Vagina (tissue), 2 donors: ENCODE measurements at places on chromosomes 12 and 14. TPM values are rescaled to one million over a fixed set of nuclear protein-coding genes. Genes with fewer than 3 reads are reported as not detected.

The VRTN gene
- total RNA-seq, result not detected

The ZDHHC22 gene
- not detected for total RNA-seq

The NGDN gene
- total RNA-seq, result 47.1 TPM

The PKP2 gene
- total RNA-seq, result 16.2 TPM

The LAG3 gene
- total RNA-seq, result 10.3 TPM

The KRT85 gene
- not detected for total RNA-seq

The KRT77 gene
- total RNA-seq, result 2.5 TPM

The LMBR1L gene
- total RNA-seq, result 53.3 TPM

DNA sequence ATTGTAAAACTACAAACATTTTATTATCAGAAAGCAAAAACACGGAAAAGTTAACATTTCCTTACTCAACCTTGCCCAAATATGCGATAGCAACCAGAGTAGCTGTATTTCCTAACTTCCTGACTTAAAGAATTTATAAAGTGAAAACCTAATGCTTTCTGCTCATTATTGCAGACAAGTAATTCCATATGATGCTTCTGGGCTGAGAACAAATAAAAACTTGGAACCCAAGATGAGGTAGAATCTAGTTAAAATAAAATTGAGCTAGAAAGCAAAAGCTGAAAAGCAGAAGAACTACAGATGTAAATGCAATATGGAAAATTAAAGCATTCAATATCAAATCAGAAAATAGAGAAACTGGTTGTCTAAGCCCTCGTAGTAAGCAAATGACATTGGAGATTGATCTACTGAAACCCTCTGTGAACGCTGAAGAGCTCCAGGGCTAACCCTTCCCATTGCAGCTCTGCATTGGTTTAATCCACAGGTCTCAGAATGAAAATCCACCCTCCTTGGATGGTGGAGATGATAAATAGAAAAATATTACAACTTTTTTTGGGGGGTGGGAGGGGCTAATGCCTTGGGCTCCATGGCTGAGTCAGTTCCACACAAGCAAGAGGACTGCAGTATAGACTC is 40.7 kb downstream of the CORO1C start:
- H3K36me3 ChIP-seq, result no peaks in the 10 kb centered on the region
- H3K4me1 ChIP-seq, result peaks cover 73% of the 10 kb centered on the region
- H3K27ac ChIP-seq, result peak overlapping the region; percentile 89

DNA sequence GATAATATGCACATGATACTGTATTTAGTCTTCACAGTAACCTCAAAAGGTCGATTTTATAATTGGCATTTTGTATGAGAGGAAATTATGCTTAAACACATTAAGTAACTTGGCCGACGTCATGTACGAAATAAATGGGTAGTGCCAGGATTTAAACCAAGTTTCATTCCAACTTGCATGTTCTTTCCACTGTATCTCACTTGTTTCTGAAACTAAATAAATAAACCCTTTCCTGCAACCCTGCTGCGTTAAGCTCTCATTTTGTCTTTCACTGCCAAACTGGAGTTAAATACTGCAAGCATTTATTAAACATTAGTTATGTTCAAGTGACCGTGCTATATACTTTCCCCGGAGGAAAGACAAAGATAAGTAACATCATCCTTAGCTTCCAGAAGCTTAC is 293.9 kb upstream of the PRKD1 start:
- H3K27me3 ChIP-seq, result no peaks in the 10 kb centered on the region
- no peak for DNase-seq
- peaks cover 10% of the 10 kb centered on the region for H3K4me1 ChIP-seq
- H3K36me3 ChIP-seq, result no peaks in the 10 kb centered on the region
- no peak overlapping the region for H3K4me3 ChIP-seq

- peaks cover 9% of the 10 kb centered on the region for H3K4me1 ChIP-seq
- H3K4me3 ChIP-seq, result no peak overlapping the region
- H3K27ac ChIP-seq, result no peak overlapping the region
- DNase-seq, result no peak
Measured at GRCh38 chr12:91422811-91423692, 240.4 kb upstream of the DCN start.

DNA sequence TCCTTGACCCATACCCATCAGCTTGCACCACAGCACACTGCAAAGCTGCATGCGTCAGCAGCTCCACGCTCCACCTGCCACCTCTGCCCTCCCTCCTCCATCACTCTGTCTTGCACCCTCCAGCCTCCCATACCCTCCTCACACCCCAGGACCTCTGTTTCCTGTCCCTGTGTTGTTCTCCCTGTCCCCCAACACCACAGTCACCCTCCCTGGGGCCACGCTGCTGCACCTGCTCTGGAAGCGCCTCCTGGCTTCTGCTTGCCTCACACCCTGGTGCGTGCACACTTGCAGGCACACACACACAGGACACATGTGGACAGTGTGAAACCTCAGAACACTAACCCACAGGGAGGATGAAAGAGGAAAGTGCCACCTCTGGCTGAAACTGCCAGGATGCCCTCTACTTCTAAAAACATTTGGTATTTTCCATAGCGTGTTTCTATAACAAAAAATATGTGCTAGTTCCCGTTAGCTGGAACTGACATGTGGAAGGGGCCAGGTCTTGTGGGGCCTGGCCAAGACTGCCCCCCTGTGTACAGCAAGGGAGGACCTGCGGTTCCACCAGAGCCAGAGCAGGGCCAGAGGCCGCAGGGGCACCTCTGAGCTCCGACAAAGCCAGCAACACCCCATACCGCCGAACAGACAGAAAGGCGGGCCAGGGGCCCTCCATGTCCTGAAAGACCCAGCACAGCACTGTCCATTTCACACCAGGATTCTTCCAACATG is 10.0 kb downstream of the BRF1 start:
- H3K27me3 ChIP-seq, result no peaks in the 10 kb centered on the region
- H3K36me3 ChIP-seq, result no peaks in the 10 kb centered on the region
- H3K4me1 ChIP-seq, result peaks cover 37% of the 10 kb centered on the region

DNA sequence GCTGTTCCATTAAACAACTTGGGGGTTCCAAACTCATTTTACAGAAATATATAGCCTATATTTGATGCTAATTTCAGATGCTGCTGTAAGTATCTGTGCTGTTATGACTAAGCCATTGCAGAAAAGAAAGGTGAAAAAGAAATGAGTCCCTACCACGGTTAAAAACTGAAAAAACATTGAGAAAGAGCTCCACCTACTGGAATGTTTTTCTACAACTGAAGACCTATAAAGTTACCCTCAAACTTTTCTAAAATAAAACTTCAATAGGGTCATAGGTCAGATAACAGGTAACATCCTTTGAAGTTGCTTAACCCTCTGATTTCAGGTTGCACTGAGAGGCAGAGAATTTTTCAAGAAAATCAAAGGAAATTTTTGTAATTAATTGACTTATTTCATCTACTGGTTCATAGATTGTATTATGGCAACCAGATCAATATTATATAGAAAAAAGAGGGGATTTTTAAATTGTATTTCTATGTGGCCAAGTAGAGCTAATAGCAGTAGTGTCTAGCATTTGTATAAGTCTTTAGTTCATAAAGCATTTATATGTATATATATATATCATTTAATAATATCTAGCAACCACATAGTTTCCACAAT is 279.9 kb downstream of the RPS29 start:
- no peak overlapping the region for H3K27ac ChIP-seq
- no peaks in the 10 kb centered on the region for H3K4me1 ChIP-seq
- H3K4me3 ChIP-seq, result no peak overlapping the region
- no peaks in the 10 kb centered on the region for H3K36me3 ChIP-seq
- no peak for DNase-seq

DNA sequence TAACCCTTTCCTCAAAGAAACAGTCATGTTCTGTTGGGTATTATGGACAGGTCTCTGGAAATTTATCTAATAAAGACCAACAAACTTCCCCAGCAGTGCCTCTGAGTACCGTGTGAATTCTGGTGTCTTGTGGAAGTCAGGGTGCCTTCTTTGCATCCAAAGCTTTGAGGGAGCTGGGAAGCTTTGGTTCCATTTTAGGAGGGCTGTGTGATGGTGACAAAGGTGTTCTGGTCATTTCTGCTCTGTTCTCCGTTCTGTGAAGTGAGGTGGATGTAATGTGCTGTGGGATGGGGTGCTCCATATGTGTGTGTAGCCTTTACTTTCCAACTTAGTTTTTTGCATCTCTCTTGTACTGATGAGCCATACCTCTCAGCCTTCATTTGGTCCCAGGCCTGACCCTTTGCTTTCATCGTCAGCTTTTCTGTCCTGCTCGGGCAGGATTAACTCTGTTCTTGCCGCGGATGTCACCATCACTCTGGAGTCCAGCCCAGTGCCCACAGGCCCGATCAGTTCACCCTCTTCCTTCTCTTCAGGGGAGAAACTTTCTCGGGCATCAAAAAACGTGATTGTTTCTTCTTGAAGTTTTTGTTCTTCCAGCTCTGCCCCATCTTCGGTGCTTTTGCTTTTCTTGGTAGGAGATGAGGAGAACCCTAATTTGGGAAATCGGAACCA is 13.2 kb downstream of the PLD4 start:
- H3K4me3 ChIP-seq, result no peak overlapping the region
- no peaks in the 10 kb centered on the region for H3K27me3 ChIP-seq
- H3K4me1 ChIP-seq, result peaks cover 17% of the 10 kb centered on the region
- no peak for DNase-seq
- H3K27ac ChIP-seq, result no peak overlapping the region

- H3K27ac ChIP-seq, result no peak overlapping the region
- no peaks in the 10 kb centered on the region for H3K27me3 ChIP-seq
Measured at GRCh38 chr12:20426957-20427356, 58.6 kb downstream of the PDE3A start.

DNA sequence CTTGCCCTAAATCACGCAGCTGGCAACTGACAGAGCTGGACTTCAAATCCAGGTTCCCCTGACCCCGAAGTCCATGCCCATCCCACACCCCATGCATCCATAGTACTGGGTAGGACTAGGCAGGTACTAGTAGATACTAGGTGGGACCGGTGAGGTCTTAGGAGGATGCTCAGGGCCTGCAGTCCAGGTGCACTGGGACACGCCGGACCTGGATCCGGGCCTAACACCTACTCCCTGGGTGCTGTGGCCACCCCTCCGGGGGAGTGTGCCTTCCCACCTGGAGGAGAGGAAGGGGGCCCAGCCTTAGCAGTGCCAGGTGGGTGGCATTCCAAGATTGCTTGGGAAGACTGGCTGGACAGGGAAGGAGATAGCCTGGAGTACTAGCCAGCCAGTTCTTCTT is 64.8 kb downstream of the CACNA1C start:
- DNase-seq, result no peak
- H3K27ac ChIP-seq, result no peak overlapping the region
- H3K4me3 ChIP-seq, result no peak overlapping the region
- no peaks in the 10 kb centered on the region for H3K36me3 ChIP-seq

DNA sequence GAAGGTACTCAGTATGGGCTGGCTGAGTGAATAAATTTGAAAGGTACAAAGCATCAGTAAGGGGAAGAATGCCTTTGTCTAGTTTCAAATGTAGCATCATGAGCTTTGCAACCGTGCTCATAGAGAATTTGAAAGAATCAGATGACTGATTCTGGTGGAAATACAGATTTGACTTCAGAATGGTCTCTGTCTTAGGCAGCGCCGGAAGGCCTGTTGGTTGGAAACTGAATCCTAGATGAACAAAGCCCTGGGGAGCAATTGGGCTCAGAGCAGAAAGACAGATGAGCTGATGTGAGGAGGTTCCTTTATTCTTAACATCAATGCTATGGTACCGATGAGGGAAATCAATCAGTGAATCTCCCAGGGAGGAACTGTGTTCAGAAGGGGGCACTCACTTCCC is 137.3 kb downstream of the SNAPC1 start:
- no peak overlapping the region for H3K4me3 ChIP-seq
- H3K27ac ChIP-seq, result no peak overlapping the region
- no peaks in the 10 kb centered on the region for H3K4me1 ChIP-seq
- H3K36me3 ChIP-seq, result no peaks in the 10 kb centered on the region
- DNase-seq, result no peak
- H3K27me3 ChIP-seq, result no peaks in the 10 kb centered on the region

DNA sequence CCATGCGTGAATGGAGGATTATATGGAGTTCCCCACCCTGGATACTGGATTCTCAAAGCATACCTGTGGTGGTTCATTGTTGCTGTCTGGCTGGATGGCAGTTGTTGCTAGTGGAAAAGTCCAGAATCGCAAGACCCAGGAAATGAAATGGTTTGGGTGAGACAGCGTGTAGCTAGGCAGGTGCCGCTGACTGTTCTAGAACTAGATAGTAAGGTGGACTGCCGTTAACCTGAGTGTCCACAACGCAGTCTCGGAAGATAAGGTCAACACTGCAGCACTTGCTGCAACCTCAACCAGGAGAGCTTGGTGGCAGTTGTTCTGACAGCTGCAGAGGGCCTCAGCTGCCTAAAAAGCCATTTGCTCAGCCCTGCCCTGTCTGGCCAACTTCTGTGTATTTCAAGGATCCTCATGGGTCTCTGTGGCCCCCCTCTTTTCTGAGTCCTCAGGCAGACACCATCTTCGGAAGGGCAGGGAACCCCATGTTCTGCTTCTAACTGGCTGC is 15.5 kb upstream of the IRF2BPL start:
- H3K27ac ChIP-seq, result peak overlapping the region; percentile 98
- no peaks in the 10 kb centered on the region for H3K27me3 ChIP-seq
- peaks cover 77% of the 10 kb centered on the region for H3K4me1 ChIP-seq
- no peaks in the 10 kb centered on the region for H3K36me3 ChIP-seq
- no peak overlapping the region for H3K4me3 ChIP-seq

- peak overlapping the region; percentile 70 for H3K4me3 ChIP-seq
- H3K4me1 ChIP-seq, result peaks cover 71% of the 10 kb centered on the region
- H3K36me3 ChIP-seq, result no peaks in the 10 kb centered on the region
Measured at GRCh38 chr14:64706119-64706592, 1.9 kb downstream of the PLEKHG3 start.

GRCh38 chr14:45426685-45427282 is 173.8 kb upstream of the MIS18BP1 start:
- H3K36me3 ChIP-seq, result no peaks in the 10 kb centered on the region
- no peaks in the 10 kb centered on the region for H3K4me1 ChIP-seq
- no peak for DNase-seq
- no peak overlapping the region for H3K4me3 ChIP-seq
- no peak overlapping the region for H3K27ac ChIP-seq

DNA sequence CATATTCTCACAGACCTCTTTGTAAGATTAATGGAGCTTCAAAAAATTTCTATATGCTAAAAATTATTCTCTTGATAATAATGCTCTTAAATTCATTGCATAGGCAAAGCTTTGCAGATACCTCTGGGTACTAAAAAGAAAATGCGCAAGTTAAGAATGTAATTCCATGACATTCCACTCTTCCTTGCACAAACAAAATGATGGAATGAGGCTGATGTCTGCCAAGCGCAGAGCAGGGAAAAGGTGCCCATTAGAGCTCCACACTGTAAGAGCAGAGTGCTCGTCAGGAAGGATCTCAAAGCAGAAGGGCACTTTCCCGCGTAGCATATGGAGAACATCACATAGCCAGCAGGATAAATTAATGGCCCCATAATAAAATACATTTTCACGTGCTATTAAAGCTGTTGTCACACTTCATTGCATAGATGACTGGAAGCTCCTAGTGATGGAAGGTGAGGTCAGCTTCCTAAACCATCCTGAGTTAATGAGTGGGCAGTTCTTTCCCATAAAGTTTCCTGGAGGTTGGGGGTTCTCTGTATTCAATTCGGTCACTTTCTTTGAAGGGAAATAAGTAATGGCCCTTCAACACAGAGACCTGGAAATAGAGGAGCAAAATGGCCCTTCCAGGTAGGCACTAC is 1058.9 kb downstream of the GALC start:
- no peaks in the 10 kb centered on the region for H3K4me1 ChIP-seq
- H3K27ac ChIP-seq, result no peak overlapping the region
- DNase-seq, result no peak
- H3K36me3 ChIP-seq, result no peaks in the 10 kb centered on the region
- H3K27me3 ChIP-seq, result no peaks in the 10 kb centered on the region
